ENCODE measurements at places on chromosomes 3 and 15.

- DNase-seq, result no peak
These were observed 122.3 kb downstream of the MEGF11 start for GRCh38 chr15:66131200-66131599.

DNA sequence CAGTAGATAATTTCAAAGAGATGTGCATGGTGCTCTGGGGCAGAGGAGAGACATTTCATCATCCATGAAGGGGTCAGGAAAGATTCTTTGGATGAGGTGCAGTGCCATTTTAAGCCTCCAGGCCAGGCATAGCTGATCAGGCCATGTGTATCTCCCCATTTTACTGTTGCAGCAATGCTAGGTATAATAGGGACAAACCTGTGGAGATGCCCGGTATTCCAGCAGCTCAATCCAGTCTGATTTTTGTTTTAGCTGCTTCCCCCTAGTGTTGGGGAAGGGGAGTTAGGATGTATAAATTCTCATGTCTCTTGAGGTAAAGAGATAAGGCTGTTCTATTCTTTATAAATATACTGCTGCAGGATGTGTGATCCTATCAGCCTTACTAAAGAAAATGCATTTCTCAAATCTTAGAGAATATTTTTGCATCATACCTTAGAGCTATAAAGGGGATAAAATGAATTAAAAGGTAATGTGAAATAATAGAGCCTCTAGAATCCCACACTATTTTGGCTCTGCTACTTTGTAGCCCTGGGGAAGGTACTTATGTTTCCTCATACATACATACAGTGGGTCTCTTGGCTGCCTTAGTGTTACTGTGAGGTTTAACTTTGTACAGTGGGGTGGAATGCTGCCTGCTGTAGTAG, 5.2 kb downstream of the CDV3 start:
- DNase-seq, result peak; percentile 70

GRCh38 chr3:110327870-110328269, 743.7 kb upstream of the NECTIN3 start:
- no peak for DNase-seq

DNA sequence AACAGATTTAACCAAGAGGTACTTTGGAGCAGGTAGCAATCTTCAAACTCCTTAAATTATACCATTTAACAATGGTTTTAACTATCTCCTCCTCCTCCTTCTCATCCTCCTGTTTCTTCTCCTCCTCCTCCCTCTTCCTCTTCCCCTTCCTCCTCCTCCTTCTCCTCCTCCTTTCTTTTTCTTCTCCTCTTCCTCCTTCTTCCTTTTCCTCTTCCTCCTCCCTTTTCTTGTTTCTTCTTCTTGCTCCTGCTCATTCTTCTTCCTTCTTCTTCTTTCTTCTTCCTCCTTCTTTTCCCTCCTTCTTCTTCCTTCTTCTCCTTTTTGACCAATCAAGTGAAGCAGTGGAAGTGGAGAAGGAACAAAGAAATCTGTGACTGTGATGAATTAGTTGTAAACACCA, 14.1 kb downstream of the PATL2 start:
- DNase-seq, result no peak

DNA sequence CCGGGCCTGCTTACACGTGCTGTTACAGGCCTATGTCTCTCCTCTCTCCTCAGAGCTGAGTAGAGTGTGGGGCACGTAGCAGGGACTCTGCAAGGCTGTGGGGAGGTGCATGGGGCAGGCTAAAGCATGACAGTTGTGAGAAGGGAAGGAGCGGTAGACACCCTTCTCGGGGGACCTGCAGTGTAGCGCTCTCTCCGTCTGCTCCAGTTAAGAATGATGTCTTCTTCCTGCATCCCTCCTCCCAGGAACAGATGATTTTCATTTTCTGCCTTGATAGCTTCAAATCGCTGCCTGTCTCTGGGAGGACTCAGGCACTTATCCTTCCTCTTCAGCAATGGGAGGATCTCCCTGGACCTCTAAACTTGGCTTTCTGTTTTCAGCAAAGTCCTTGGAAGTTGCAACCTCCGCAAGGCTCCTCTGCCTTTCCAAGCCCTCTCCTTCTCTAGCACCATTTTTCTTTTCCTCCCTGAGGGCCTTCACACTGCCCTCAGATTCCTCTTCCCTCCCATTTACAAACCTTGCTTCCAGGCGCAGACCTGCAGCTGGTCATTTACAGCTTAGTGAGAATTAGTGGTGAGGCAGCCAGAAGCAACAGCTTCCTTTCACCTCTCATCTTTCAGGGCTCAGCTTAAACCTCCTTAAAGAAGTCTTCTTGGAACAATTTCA, 23.4 kb upstream of the TLE3 start:
- no peak for DNase-seq

GRCh38 chr3:183265157-183265642, 12.1 kb downstream of the B3GNT5 start:
- DNase-seq, result peak; percentile 65

- peak; percentile 44 for DNase-seq
These were observed 237.4 kb upstream of the LRTM1 start for GRCh38 chr3:55165278-55165677.

- no peak for DNase-seq
These were observed 14.4 kb upstream of the OCA2 start for GRCh38 chr15:28113394-28114113.

DNA sequence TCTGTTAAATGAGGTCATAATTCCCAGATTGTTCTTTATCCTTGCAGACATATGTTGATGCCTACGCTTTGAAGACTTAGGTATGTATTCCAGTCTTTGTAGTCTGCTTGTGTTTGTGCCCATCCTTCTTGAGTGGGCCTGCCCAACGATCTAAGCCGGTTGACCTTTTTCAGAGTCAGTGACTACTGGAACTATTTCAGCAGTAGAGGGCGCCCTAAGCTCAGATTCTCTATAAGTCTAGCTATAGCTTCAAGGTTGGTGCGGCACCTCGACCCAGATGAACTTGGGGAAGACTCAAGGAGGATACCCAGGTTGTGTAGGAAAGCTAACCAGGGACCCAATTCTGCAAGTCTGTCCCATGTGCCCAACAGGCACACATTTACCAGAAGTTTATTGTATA, 228.8 kb upstream of the PPP2R3A start:
- DNase-seq, result no peak

DNA sequence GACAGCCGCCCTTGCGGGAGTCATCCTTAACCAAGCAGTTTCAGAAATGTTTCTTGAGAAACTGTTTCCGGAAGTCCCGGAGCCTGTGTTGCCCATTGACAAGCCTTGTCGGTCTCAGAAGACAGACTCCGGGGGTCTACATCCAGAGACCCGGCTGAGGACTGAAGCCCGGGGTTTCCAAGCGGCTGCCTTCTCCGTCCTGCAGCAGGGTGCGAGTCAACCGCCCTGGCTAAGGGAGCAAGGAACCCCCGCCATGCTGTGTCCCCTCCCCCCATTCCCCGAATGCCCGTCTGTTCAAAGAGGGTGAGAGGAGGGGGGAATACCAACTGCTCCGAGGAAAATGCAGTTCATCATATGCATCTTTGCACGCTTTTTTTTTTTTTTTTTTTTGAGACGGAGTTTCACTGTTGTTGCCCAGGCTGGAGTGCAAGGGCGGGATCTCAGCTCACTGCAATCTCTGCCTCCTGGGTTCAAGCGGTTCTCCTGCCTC, 61.6 kb downstream of the ATP1B3 start:
- DNase-seq, result no peak

GRCh38 chr15:80041494-80042253, 17.8 kb upstream of the ZFAND6 start:
- no peak for DNase-seq

GRCh38 chr3:173538410-173538809, 140.9 kb downstream of the NLGN1 start:
- DNase-seq, result no peak

DNA sequence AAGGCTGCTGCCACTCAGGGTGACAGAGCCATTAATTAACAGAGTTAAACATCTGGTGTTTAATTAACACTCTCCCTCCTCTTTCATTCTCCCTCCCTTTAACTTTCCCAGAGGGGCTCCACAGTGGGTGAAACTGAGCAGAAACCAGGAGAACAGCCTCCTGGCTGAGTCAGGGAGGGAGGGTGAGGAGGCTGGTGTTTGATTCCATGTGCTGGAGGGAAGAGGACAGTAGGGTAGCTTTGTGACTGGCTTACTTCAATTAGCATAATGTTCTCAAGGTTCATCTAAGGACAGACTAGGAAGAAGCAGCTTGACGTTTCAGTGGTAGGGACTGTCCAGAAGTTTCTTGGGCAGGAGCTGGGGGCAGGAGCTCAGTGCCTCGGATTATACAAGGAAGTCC, 62.8 kb downstream of the SEMA5B start:
- no peak for DNase-seq

GRCh38 chr15:70892912-70893560, 410 bp downstream of the LRRC49 start:
- DNase-seq, result peak; percentile 85

DNA sequence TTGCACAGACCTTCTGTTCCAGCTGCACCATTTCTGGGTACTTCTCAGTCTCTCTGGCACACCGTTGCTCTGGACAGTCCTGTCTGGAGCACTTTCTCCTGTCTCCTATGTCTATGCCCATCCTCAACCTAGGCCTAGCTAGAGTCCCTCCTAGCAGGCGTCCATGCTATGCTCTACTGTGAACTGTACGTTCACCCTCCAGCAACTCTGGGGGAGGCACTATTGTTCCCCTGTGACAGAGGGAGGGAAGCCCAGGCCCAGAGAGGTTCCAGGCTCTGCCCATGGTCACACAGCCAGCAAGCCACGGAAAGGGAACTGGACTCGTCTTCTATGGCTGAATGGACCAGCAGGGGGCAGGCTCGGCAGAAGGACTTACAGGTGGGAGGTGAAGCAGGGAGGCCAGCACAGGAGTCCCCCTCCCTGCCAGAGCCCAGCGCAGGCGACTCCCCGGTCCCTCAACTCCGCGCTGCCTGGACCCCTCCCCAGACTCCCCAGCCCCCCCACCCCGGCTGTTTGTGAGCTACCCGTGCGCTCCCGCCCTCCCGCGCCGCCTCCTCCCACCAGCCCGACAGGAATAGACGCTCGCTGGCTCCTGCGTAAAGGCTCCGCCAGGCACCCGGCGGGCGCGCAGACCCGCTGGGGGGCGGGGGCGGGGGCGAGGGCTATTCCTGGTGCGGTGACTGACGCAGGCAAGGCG, 1.7 kb upstream of the LINGO1 start:
- DNase-seq, result peak; percentile 78

DNA sequence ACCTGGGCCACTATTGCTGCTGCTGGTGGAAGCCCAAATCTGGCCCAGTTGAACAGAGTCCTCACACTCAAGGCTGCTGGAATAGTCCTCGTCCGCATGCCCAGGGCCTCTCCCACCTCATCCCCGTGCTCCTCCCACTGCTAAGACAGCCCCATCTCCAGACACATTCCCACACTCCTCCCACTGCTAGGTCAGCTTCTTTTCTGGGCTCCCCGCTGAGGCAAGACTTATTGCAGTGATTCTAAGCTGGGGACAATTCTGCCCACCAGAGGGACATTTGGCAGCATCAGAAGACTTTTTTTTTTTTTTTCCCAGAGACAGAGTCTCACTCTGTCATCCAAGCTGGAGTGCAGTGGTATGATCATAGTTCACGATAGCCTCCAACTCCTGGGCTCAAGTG, 35.1 kb downstream of the POC1A start:
- no peak for DNase-seq
